ENCODE measurements at places on chromosomes 13 and 19.

GRCh38 chr13:55245005-55245644 lies 1895.6 kb upstream of the PRR20A start:
- DNase-seq = no peak

GRCh38 chr19:49637821-49638738 lies 1.9 kb downstream of the RRAS start:
- no peak for DNase-seq

DNA sequence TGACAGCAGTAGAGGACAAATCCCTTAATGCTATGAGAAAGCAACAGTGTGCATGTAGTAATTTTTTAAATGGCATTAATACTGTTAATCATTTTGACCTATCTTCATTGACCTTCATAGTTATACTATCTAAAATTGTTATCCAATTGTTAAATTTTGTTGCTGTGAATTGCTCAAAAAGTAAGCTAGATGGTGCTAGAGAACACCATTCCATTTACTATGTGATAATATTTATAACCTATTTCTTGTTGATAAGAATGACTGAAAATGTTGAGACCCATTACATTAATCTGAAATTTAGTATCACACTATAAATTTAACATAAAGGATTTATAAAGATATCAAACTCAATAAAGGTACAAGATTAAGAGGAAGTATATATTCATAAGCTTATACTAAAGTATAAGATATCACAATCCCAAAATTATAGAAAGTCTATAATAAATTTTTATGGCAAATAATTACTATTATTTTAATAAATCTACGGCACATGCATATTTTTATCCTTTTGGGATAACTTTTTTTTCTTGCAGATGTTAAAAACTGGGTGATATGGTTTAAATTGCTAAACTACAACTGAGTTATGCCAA lies 1573.3 kb downstream of the PCDH9 start:
- DNase-seq = no peak

- DNase-seq = no peak
Observed at GRCh38 chr13:113086991-113087922, 18.3 kb upstream of the F7 start.

- DNase-seq = no peak
Observed at GRCh38 chr13:29359181-29359580, 236.3 kb downstream of the SLC7A1 start.

- no peak for DNase-seq
Observed at GRCh38 chr13:35630551-35631275, 154.2 kb upstream of the MAB21L1 start.

DNA sequence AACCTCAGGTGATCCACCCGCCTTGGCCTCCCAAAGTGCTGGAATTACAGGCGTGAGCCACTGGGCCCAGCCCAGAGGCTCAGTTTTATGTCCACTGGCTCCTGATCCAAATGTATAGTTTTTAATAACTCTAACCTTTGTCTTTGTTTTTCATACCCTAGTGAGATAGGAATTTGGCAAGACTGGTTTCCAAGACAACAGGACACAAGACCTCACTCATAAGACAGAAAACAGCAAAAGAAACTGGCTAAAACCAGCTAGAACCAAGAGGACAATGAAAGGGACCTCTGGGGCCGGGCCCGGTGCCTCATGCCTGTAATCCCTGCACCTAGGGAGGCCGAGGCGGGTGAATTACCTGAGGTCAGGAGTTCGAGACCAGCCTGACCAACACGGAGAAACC lies 27.6 kb downstream of the CPT1C start:
- DNase-seq = no peak

- no peak for DNase-seq
Observed at GRCh38 chr13:26653310-26653709, 95.8 kb downstream of the WASF3 start.

DNA sequence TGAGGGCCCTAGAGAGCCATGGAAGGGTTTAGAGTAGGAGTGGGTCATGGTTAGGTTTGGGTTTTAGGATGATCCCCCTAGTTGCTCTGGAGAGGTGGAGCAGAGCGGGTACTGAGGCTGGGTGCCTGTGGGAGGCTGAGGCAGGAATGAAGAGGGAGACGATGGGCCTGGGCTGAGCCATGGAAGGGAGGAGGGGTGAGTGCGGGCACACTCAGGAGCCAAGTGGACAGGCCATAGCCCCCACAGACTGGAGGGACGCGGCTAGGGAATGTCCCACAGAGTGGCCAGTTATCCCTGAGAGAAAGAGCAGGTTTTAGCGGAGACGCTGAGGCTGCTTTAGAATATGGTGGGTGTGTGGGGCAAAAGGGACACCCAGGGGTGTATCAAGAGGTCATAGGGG lies 6.0 kb upstream of the CATSPERG start:
- DNase-seq = no peak

GRCh38 chr13:98293570-98294142 lies 116.6 kb upstream of the RNF113B start:
- DNase-seq = no peak

- no peak for DNase-seq
Observed at GRCh38 chr13:99339736-99340397, 32.7 kb upstream of the GPR183 start.

DNA sequence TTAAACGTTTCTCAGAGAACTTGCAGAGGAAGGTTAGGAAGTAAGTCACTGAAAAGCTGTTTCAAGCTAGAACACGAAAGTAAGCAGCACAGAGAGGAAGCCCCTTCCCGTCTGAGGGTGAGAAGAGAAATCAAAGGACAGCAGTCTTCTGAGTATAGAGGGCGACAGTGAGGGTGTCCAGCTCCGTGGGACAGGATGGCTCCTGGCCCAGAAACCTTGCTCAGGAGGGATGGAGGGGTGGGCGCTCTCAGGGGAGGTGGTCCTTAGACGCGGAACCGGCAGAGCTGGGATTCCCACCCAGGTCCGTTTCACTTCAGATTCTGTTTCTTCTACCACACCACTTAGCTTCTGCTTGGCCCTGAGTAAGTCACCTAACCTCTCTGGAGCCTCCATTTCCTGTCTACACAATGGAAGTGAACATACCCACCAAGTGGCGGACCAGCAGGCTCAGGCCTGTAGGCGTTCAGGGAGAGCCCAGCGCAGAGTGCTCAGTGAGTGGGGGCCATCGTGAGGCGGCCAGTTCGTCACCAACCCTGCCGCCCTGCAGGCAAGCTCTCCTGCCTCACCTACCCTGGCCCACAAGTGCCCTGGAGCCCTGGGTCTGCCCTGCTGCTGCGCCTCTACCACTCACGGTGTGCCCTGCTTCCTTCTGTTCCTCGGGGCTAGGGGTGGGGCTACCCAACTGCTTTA lies 5.5 kb upstream of the RSPH6A start:
- no peak for DNase-seq

DNA sequence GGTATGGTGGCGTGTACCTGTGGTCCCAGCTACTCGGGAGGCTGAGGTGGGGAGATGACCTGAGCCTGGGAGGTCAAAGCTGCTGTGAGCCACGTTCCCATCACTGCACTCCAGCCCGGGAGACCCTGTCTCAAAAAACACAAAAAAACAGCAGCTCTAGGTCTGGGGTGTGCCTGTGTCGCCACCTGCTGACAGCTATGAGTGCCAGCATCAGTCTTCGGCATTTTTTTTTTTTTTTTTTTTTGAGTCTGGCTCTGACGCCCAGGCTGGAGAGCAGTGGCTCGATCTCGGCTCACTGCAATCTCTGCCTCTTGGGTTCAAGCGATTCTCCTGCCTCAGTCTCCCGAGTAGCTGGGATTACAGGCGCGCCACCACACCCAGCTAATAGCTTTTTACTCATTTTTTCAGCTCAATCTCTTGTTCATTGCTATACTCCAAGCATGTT lies 10.1 kb downstream of the AP2S1 start:
- no peak for DNase-seq

DNA sequence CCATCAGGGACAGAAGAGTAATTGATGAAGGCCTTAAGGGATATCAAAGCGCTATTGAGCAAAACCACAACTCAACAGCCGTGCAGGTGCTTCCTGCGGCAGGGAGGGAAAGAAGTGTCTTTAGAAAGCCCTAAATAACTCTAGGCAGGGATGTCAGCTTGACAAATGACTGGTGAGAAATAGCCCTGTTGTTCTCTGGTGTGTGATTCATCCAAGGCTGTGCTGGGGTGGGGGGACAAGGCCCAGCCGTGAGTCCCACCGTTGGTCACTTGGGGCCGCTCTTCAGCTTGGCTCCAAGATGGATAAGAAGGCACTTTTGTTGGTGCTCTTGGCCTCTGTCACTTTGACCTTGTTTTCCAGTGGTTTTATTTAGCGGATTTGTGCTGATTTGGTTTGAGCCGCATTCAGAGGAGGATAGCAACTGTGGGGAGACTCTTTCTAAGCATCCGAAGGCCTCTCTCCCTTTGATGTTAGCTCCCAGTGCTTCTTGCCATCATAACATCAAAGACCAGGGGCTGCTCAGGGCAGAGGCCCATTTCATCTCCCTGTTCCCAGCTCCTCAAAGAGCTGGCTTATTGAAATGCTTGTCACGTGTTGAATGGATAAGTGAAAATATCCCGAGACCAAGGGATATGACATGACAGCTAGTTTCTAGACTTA lies 130.3 kb upstream of the SERP2 start:
- no peak for DNase-seq

GRCh38 chr13:48500652-48501197 lies 32.2 kb downstream of the RCBTB2 start:
- no peak for DNase-seq

DNA sequence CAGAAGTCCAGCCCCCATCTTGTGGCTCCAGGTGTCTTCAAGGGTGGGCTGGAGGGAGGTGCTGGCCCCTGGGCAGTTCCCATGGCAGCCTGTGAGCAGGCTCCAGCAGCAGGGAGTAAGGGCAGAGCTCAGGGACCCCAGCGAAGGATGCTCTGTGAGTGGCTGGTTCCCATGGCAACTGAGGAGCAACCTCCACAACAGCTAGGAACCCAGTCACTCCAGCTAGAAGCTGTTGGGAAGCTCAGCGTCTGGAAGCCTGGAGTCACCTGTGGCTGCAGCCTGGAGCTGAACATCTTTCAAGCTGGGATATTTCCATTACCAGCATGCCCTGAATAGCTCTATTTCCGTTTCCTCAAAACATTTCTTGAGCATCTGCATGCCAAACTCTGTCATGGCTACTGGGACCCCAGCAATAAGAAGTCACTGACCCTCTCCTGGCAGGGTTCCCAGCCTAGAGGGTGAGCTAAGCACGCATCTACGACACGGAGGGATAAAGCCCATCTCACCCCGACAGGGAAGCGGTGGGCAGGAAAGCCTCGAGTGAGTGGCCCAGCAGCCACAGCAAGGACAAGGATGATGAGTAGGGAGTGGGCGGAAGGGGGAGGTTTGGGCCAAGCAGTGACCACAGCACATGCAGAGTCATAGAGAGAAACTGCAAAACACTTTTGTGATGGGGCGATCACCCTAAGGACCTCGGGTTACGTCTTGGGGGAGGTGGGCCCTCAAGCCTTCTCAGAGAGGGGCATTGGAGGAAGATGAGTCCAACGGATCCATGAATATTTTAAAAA lies 52.6 kb downstream of the ALOX5AP start:
- no peak for DNase-seq

GRCh38 chr13:78958006-78958405 lies 299.1 kb upstream of the OBI1 start:
- DNase-seq = no peak

GRCh38 chr13:93522501-93522900 lies 295.9 kb downstream of the GPC6 start:
- no peak for DNase-seq

DNA sequence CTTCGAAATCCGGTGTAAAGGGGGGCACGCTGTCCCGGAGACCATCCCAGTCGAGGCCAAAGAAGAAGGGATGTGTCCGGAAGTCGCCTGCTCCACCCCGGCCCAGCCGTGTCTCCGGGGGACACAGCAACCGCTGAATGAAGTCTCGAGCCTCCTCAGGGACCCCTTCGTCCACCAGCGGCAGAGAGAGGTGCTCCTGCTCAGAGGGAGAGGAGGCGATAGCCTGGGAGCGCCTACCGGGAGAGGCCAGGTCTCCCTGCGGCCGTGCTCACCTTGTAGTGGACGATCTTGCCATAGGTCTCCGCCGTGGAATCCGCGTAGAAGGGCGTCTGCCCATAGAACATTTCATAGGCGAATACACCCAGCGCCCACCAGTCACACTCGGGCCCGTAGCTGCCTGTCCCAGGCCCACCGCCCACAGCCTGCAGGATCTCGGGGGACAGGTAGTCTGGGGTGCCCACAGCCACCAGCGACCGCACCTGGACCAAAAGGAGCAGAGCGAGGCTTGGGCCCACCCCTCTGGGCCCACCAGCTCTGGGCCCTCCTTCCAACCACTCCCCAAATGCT lies 4.8 kb downstream of the DMPK start:
- DNase-seq = no peak

DNA sequence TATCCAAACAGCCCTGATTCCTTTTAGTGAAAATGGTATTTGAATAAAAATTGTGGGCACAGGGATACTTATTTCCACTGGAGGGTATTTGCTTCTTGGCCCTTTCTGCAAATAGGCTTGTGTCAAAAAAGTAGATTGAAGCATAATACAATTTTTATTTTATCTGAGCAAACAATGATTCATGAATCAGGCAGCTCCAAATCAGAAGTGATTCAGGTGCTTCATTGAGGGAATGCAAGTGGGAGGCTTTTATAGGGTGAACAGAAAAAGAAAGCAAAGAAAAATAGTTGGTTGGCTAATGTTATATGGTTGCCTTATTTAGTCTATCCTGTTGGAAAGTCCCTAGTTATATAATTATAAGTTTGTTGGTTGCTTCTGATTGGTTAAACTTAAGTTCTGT lies 117.9 kb downstream of the ITGBL1 start:
- no peak for DNase-seq

DNA sequence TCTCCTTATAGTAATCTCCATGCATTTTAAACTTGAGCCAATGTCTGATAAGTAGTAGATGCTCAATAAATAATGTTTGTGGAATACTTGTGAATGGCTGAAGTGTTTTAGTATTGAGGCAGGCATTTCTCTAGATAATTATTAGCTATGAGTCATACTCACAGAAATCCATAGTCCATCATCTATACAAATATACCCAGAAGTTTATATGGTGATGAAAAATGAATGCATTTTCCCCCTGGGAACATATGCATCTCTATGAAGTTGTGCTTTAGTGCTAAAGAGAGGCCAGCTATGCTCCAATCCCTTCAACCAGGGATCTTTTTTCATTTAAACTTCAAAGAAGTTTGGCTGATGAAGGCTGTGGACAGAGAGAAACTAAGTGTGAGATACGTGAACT lies 17.2 kb downstream of the MBNL2 start:
- no peak for DNase-seq

DNA sequence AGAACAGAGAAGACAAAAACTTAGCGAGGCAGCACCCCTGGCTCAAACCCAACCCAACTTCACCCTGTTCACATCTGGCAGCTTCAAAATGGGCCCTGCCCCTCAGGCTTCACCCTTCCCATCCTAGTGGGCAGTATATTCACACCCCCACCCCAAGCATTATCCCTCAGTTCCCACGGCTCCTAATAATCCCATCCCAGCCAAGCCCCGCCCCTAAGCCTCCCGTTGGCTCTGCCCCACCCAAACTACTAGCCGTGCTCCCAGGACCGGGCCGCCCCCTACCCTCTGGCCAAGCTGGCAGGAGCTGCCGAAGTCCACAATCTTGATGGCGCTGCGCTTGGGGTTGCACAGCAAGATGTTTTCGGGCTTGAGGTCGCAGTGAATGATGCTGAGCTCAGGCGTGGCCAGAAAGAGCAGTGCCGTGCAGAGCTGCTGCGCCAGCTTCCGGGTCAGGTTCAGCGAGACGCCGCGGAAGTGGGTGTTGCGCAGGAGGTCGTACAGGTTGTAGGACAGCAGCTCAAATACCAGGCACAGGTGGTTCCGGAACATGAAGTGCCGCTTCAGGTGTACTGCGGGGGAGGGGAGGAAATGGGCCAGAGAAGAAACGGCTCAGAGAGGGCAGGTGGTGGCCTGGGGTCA lies 5.8 kb downstream of the DYRK1B start:
- no peak for DNase-seq

- DNase-seq = no peak
Observed at GRCh38 chr19:48741129-48741999, 954 bp upstream of the RASIP1 start.

GRCh38 chr13:26459276-26460131 lies 98.0 kb upstream of the WASF3 start:
- DNase-seq = no peak

All from activated CD4-positive, alpha-beta T cell treated with anti-CD3 and anti-CD28 coated beads for 24 hours (primary cell).